Bladder microvascular endothelial cell (primary cell): ENCODE measurements at places on chromosomes 2 and 18. TPM values are rescaled to one million over a fixed set of nuclear protein-coding genes. Genes with fewer than 3 reads are reported as not detected.

The RTP5 gene
- not detected in 2 replicates for total RNA-seq

The MAPK4 gene
- not detected in 2 replicates for total RNA-seq

The ATP6V1B1 gene
- 0.76 and 1.1 TPM in 2 replicates for total RNA-seq

The BCS1L gene
- total RNA-seq, result 33.8 and 42.5 TPM in 2 replicates

The OSR1 gene
- total RNA-seq, result under 0.01 and 0.69 TPM in 2 replicates

The PHOSPHO2 gene
- total RNA-seq, result 2.4 and 3.1 TPM in 2 replicates

The FHL2 gene
- total RNA-seq, result 27.4 and 62.9 TPM in 2 replicates

The MGAT4A gene
- total RNA-seq, result 23.8 and 25.7 TPM in 2 replicates

The MAP3K19 gene
- total RNA-seq, result not detected in 2 replicates

The HOXD4 gene
- total RNA-seq, result 2.1 and 8.0 TPM in 2 replicates

The SP3 gene
- 57.1 and 110 TPM in 2 replicates for total RNA-seq

The COLEC12 gene
- total RNA-seq, result 0.49 and 61.7 TPM in 2 replicates

The ZDBF2 gene
- total RNA-seq, result 5.8 and 20.3 TPM in 2 replicates

The PIEZO2 gene
- 0.49 and 270 TPM in 2 replicates for total RNA-seq

The AGBL5 gene
- total RNA-seq, result 10.4 and 13.0 TPM in 2 replicates

The BUB1 gene
- 18.8 and 27.7 TPM in 2 replicates for total RNA-seq

The C2orf42 gene
- 9.2 and 28.7 TPM in 2 replicates for total RNA-seq

The LRRC30 gene
- total RNA-seq, result not detected in 2 replicates

The UGT1A5 gene
- not detected in 2 replicates for total RNA-seq

The MAT2A gene
- total RNA-seq, result 37.7 and 139 TPM in 2 replicates

The CNTNAP5 gene
- total RNA-seq, result under 0.01 TPM in 1 of 2 replicates, not detected in the other

The LHCGR gene
- total RNA-seq, result not detected in 2 replicates

The ANKRD62 gene
- not detected in 2 replicates for total RNA-seq

The DSG1 gene
- not detected in 2 replicates for total RNA-seq

The LDLRAD4 gene
- 5.8 and 24.7 TPM in 2 replicates for total RNA-seq

The SLC66A3 gene
- total RNA-seq, result 24.4 and 25.3 TPM in 2 replicates

The GPBAR1 gene
- 0.06 and 0.16 TPM in 2 replicates for total RNA-seq

The TEX44 gene
- not detected in 2 replicates for total RNA-seq

The VSNL1 gene
- not detected in 2 replicates for total RNA-seq
